ENCODE measurements at places on chromosomes 12 and 14.

GRCh38 chr14:24231263-24232120 lies 675 bp downstream of the NEDD8 start:
- no peak for DNase-seq

DNA sequence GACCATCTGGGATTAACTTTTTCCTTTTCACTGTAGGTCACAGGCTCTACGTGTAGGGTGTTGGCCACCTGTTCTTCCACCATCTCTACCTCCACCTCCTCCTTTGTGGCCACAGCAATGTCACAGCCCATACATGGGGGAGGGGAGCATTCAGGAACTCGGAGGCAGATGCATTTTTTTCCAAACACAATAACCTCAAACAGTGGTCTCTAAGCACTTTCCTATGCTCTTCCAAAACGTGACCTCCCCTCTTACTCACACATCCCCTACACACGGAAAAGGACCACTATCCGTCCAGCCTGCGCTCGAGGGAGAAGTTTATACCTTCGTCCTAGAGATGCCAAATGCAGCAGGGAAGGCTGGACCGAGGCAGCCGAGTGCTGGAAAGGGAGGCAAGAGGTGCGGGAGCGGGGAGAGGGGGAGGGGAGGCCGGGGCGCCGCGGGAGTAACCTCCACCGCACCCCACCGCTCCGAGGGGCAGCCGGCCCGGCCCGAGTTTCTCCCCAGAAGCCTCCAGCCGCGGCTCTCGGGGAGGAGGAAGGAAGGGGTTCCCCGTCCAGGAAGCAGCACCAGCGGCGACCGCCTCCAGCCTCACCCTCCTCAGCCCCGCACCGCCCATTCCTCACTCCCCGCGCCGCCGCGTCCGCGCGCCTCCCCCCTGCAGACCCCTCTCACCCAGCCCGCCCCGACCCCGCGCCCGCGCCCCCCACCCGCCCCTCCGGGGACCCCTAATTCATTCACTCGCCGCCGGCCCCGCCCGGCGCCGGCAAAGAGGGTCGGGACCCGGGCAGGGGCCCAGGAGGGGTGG lies 594 bp downstream of the KRAS start:
- no peak for DNase-seq

DNA sequence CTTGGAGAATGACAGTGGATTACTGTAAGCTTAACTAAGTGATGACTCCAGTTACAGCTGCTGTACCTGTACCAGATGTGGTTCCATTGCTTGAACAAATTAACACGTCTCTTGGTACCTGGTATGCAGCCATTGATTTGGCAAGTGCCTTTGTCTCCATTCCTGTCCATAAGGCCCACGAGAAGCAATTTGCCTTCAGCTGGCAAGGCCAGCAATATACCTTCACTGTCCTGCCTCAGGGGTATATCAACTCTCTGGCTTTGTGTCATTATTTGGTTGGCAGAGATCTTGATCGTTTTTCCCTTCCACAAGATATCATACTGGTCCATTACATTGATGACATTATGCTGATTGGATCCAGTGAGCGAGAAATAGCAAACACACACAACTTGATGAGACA lies 29.4 kb upstream of the POP5 start:
- DNase-seq = no peak

DNA sequence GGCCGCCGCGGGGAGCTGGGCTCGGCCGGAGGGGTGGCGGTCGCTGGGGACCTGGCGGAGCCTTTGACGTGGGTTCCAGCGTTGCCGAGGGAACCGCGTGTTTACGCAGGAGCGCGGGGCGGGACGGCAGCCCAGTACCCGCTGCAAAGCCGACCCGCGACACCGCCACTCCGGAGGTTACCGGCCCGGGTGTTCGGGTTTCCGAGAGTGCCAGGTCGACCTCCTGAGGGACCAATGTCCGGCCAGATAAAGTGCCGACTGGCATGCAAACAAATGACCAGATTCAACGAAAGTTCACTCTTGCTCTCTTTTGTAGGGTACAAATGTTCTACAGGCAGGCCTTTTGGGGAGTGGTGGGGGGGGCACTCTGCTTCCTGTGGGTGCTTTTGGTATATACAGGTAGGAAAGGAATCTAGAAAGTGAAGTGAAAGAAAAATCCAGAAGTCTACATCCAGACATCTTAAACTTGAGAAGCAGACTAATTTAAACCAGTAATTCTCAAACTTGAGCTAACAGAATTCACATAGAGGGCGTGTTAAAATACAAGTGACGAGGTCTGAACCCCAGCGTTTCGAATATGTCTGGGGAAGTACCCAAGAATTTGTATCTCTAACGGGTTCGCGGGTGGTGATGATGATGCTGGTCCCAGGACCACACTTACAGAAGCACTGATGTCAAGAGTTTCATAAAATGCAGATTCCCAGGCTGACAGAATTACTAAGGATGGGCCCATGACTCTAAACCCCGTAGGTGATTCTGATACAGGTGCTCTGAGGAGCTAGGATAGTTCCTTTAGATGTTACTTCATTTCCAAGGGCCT lies at the start of gene GPR135:
Gene GPR135, minus strand, starts transcription at position 65 of the 820 bp plus-strand sequence. CDS start 154 bp downstream, outside the sequence.
- no peak for DNase-seq

GRCh38 chr12:94254270-94254669 lies 105.9 kb downstream of the PLXNC1 start:
- no peak for DNase-seq

DNA sequence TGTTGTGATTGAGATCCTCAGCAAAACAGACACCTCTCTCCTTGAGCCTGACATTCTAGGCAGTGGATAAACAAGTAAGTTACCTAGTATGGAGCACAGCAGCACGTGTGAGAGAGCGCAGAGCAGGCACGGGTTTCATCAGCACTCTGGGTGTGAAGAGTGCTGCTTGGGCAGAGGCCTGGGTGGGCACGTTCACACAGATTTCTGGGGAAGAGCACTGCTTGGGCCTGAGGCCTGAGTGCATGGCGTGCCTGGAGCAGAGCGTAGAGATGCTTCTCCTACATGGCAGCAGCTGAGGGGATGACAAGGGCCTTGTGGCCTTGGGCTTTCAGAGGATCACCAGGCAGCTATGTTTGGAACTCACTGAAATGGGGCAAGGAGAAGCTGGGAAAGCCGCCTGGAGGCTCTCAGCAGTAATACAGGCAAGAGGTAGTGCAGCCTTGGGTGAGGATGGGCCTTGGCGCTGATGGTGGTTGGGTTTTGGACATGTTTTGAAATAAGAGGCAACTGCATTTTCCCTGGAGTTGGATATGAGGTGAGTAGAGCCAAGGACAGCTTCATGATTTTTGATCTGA lies 17.6 kb downstream of the CKB start:
- no peak for DNase-seq

- DNase-seq = no peak
Observed at GRCh38 chr12:116975779-116976393, 65.1 kb downstream of the FBXW8 start.

DNA sequence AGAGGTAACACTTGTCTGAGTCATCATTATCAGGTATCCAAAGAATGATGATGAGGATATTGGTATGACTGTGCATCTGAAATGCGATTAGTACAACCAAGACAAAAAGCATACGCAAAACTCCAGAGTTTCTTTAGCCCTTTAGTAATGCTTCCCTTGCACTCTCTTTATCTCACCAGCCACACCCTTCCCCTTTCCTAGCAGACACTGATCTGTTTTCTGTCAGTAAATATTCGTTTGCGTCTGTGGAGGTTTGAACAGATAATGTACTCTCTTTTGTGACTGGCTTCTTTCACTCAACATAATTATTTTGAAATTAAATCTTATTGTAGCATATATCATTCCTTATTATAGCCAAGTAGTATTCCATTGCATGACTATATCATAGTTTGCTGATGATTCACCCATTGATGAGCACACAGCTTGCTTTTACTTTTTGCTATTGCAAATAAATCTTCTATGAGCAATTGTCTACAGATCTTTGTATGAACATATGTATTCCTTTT lies 775.7 kb downstream of the SLC6A15 start:
- no peak for DNase-seq

DNA sequence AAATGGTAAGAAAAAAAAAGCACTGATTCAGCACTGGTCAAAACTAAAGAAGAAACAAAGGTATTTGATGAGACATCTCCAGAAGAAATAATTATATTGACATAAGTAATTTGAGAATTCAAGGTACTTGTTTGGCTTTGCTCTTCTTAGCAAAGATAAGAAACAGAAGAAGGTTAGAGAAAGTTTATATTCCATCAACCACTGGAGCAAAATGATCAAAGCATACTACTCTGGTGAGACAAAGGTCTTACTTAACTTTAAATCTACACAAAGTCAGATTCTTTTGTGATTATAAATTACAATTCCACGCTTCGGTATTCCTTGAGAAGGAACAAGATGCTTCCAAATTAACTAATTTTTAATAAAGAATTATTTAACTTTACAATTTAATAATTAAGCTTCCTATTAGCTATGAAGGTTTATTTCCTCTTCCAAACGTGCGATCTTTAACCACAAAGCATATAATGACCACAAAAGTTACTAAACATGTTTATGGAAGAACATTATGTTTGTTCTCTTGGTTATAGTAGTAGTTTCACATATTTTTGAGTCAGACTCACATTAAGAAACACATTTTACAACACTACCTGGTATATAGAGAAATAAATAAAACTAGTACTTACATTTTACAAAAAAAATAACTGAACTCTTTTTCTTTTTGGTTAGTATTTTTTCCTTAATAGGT lies 53.4 kb downstream of the METTL25 start:
- DNase-seq = no peak

DNA sequence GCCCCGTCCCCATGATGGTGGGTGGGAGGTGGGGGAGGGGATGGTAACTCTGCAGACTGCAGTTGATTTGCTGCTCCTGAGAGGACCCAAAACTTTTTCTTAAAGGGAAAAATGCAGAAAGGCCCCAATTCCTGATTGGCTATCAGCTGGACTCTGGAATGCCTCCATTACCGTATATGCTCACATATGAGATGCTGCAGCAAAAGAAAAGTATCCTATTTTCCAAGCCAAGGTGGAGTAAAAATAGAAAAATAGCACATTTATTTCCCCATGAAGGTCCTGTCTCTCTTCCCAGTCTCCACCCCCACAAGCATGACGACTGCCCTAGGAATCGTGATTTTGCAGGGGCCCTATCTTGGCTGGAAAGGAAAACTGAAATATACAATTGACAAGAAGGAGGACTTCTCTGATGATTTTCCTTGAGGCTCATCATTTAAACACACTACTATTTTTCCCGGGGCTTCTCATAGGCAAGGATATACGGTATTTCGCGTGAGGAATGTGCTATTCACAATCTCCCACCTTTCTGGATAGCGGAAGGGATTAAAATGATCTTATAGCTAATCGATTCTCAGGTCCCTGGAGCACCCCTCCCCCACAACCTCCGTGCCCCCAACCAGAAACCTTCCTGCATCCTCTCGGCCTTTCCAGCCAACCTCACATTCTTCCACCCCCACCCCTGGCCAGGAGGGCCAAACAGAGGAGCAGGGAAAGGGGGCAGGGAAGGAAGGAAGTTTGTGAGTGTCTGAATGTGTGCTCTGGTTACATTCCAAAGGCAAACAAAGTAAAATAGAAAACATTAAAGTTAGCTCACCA lies 138.9 kb upstream of the CCND2 start:
- DNase-seq = no peak

DNA sequence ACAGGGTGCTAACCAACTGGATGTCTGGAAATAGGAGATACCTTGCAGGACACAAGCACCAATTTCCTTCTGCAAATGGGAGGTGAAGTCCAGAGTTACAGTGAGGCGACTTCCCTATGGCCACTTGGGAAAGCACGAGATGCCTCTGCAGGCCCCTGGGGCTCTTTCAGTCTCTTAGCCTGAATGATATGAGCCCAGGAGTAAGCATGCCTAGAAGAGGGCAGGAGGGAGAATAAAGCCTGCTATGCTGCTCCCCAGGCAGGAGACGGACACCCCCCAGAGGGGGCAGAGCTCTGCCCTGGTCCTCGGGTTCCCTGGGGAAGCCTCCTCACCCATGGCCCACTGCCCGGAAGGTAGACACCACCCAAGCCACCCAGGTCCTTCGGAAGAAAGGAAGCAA lies 105.1 kb downstream of the GCH1 start:
- no peak for DNase-seq

DNA sequence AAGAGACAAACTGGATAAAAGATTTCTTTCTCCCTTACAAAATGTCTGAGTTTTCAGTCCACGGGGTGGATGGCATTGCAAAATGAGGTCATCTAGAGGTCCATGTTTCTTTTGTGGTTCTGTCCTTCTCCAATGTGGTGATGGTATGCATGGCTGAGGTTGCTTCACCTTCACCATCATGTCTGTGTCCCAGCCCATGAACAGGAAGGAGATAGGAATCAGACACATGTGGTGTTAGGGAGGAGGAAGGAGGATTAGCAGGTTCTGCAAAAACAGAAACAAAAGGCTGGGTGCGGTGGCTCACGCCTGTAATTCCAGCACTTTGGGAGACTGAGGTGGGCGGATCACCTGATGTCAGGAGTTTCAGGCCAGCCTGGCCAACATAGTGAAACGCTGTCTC lies 11.0 kb upstream of the AEBP2 start:
- DNase-seq = no peak

DNA sequence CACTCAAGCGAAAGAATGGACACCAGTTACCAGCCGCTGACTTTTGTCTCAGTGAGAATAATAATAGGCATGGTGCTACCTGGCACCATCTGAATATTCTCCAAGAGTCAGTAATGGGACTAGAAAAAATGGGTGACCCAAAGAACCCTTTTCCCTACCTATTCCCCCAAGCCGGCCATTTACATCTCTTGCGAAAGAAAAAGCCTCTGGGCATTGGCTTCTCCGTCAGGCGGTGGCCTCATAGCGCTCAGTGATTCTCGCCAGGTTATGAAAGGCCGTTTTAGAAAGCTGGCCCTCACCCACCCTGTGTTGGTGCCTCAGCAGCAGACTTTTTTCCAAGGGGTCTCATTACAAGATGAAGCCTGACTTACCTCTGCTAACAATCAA lies 523 bp upstream of the SLC6A15 start:
- DNase-seq = no peak

GRCh38 chr12:106956048-106956578 lies 406 bp downstream of the TMEM263 start:
- DNase-seq = peak; percentile 25

- DNase-seq = no peak
Observed at GRCh38 chr12:112686373-112686772, 105.2 kb upstream of the RPH3A start.

GRCh38 chr14:66979101-66979974 lies 209.9 kb upstream of the GARIN2 start:
- no peak for DNase-seq

DNA sequence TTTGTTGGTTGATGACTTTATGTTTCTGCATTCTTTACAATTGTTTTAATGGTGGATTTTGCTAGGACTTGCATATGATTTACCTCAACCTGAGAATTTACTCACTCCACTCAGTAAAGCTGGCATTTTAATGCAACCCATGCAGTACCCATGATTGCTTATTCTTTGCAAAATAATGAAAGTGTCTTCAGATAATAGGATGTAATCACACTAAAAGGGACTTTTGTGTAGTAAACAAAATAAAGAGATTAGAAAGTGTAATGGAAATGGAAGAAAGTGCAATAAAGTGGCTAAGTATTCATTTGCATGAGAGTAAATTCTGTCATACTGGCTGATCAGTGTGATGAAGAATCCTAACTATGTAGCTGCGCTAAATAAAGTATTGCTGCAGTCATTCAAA lies 87.6 kb upstream of the NOVA1 start:
- DNase-seq = no peak

Data from brain pericyte (primary cell).